ENCODE measurements at places on chromosomes 12 and 14.

- DNase-seq = no peak
Measured at GRCh38 chr12:123898673-123899072, 74.0 kb downstream of the CCDC92 start.

- DNase-seq = no peak
Measured at GRCh38 chr12:124479680-124480468, 87.5 kb downstream of the NCOR2 start.

DNA sequence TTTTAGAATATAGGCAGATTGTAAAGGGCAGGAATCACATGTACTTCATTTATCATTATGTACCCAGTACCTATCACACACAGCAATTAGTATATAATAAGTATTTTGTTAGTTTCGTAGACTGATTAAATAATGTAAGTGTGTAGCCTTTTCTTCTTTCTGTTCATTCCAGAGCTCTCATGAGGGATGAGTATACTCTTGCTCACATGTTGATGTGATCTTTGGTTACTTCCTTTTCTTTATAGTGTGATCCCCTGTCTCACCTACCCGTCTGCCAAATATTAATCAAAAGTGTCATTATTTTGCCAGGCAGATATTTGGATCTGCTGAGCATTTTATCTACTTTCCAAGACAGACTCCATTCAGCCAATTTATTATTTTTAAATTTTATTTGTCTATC is 156.1 kb downstream of the PCNX1 start:
- DNase-seq = no peak

DNA sequence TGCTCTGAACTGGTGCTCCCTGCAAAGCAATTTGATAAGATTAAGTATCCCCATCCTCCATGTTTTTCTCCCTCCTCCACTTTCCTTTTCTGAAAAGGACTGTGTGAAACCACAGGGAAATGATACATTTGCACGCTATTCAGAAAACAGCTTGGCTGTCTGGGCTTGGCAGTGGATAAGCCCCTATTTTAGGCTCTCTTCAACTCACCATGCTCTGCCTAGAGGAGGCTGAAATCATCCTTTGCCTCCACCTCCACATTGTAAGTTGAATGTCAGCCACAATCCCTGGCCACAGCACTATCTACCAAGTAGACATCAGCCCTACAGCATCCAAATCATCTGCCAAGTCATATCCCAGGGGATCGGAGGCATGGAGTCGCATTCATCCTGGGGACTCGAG is 642.3 kb downstream of the RPS29 start:
- DNase-seq = no peak

DNA sequence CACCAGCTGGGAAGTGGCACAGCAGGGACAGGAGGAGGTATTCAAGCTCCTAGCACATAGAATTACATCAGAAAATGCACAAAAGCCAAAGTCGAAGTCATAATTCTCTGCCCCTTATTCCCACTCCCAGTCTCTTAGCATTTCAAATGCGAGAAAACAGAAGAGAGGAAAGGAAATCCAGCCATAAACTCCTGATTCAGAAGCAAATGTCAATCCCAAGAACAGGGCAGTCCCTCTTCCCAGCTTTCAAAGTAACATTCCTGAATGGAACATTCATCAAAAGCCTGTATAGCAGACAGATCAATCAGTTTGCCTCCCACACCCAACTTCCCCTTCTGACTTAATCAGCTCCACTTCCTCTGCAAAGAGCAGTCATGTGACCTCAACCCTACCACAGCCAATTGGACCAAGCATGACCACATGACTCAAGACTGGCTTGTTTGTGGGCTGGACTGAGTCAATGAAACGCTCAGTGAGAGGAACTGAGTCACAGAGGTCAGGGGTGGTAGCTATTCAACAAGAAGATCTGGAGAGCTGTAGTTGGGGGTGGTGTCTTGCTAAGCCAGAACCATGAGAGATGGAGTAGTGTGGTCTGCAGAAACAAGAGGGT is 41.4 kb upstream of the TUNAR start:
- DNase-seq = no peak

DNA sequence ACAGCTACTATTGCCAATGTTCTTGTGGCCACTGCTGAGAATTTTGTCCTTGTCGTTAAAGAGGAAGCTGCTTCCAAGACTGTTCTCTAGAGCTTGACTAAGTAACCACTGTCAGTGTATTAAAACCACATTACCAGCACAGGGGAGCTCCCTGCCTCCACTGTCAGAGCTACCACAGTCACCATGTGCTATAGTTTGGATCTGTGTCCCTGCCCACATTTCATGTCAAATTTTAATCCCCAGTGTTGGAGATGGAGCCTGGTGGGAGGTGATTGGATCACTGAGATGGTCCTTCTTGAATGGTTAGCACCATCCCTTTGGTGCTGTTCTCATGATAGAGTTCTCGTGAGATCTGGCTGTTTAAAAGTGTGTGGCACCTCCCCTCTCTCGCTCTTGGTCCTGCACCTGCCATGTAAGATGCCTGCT is 23.2 kb upstream of the RAP1B start:
- DNase-seq = no peak

- no peak for DNase-seq
Measured at GRCh38 chr12:41339784-41340183, 151.7 kb downstream of the PDZRN4 start.

DNA sequence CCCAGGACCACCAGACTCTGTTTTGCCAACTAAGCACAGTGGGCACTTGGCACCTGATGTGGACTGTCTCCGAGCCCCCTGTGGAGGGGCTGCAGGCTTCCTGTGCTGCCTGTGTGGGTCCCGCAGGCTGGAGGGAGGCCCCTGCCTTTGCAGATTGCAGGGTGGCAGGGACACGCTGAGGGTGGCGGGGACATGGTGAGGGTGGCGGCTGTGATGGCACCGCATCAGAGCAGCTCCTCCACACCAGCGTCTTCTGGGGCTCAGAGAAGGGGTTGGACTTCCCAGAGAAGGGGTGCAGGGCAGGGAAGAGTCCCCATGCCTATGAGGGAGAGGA is 8.1 kb downstream of the ZFYVE21 start:
- DNase-seq = no peak

DNA sequence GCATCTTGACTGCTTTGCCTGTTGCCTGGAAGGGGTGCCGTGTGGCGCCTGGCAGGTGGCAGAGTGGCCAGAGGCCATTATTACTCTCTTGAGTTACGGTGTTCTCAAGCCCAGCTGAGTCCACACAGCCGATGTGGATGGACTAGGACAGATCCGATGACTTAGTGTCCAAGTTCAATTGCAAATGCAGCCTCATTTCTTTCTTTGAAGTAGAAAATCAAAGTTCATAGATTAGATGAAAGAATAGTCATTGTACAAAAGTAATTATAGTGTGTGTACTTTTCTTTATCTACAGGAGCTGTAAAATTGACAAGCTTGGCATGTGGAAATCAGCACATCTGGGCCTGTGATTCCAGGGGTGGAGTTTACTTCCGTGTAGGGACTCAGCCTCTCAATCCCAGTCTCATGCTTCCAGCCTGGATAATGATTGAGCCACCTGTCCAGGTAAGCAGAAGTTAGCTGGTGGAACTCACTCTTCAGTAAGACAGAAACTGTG is 44.7 kb downstream of the ANKRD9 start:
- no peak for DNase-seq

DNA sequence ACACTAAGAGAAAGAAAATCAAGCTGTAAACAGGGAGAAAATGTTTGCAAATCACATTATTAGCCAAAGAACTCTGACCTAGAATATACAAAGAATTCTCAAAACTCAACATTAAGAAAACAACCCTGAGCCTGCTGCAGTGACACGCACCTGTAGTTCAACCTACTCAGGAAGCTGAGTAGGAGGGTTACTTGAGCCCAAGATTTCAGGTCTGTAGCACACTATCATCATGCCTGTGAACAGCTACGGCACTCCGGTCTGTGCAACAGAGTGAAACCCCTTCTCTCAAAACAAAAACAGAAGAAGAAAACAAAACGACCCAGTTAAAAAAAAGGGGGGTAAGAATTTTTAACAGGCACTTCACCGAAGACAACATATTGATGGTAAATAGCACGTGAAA is 20.8 kb downstream of the SAV1 start:
- no peak for DNase-seq

DNA sequence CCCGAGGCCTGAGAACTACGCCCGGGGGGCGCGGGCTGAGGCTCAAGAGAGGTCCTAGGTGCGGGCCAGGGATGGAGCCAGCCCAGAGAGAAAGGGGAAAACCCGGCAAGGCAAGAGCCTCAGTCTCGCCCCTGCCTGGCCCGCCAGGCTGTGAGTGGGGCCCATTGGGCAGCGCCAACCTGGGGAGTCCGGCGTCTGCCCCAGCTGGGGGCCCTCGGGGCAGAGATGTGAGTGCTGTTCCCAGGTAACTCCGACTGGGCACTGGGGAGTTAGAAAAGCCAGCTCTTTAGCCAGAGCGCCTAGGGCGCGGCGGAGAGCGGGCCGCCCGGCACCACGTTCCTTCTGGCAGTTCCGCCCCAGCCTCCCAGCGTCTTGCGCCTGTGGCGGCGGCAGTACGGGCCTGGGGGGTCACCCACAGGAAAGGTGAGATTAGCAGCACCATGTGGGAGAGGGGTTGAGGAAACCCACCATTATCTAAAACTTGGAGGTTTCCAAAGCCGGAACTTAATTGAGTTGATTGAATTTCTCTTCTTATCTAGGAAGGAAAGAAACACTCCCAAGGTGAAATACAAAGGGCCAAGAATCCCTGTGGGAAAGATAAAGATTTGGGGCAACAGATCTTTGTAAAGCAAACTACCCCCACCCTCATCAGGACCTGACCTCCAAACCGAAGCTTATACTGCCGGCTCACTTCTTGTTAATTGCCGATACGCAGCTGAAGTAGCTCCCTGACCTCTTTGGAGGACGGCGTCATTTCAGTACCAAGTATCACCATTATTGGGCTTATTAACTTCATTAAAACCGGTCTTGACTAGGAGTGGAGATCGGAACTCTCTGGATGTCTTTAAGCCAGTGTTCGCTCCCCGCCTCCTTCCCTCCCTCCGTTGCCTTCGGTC is 11.6 kb downstream of the OTX2 start:
- DNase-seq = peak; percentile 74

GRCh38 chr12:1509413-1510052 is 84.8 kb downstream of the FBXL14 start:
- DNase-seq = no peak

- peak; percentile 37 for DNase-seq
Measured at GRCh38 chr14:68634332-68634731, 158.5 kb downstream of the ZFP36L1 start.

GRCh38 chr12:40405419-40405818 is 180.6 kb downstream of the LRRK2 start:
- peak; percentile 13 for DNase-seq

GRCh38 chr12:132660052-132660451 is 27.1 kb downstream of the POLE start:
- DNase-seq = no peak

- no peak for DNase-seq
Measured at GRCh38 chr12:2614341-2614740, 180.4 kb upstream of the FKBP4 start.

DNA sequence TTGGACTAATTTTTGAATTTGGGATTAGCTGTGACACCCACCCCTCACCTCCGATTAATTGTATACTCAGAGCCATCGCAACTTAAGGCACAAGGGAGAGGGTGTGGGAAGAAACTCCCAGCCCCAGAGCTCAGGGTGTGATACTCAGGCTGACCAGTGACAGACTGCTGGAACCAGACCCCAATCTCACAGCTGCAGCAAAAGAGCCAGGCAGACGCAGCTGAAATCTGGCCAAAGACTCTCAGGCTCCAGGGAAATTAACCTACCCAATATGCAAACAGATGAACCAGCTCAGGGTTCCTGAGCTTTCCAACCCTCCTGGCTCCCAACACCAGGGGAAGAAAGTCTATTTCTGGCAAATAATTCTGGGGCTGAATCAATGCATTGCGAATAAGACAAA is 30.5 kb downstream of the ANAPC7 start:
- no peak for DNase-seq

GRCh38 chr14:74670726-74671411 is 42.0 kb downstream of the AREL1 start:
- DNase-seq = no peak

DNA sequence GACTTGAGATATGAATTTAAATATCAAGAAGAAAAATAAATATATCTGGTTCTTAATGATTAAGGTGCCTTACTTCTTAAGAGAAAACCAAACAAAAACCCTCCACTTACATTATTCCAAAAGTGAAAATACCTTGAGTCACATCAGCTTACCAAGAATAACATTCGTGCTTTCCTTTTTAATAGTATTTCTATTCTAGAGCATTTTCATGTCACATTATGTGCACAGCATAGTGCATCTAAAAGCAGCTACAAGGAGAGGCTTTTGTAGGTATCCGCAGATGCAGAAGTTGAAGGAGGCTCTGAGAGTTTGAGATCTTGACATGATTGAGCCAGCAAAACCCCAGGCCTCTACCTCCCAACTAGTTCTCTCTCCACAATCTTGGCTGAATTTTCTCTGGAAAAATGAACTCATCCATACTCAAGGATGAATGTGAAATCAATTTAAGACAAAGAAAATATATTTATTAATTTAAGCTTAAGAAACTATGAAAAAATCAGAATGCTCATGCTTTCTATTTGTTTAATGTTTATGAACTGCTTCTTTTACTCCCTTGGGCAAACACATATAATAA is 275.0 kb downstream of the AKAP6 start:
- DNase-seq = no peak

GRCh38 chr14:102196039-102196901 is 56.6 kb downstream of the WDR20 start:
- DNase-seq = no peak

DNA sequence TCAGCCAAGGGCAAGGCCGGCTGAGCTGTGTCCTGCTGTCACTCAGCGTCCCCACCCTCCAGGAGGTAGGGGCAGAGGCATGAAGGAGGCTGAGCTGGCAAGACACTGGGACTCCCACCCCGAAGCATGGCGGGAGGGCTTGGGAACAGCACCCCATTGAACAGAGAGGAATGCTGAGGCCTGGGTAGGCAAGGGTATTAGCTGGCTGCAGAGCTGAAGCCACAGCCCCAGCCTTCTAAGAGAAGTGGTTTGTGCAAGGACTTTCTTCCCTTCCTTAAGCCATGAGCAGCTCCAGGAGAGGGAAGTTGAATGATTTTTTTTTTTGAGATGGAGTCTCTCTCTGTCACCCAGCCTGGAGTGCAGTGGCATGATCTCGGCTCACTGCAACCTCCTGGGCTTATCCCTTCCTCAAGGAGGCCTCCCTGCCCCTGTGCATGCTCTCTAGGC is 6.6 kb upstream of the CFAP73 start:
- no peak for DNase-seq

DNA sequence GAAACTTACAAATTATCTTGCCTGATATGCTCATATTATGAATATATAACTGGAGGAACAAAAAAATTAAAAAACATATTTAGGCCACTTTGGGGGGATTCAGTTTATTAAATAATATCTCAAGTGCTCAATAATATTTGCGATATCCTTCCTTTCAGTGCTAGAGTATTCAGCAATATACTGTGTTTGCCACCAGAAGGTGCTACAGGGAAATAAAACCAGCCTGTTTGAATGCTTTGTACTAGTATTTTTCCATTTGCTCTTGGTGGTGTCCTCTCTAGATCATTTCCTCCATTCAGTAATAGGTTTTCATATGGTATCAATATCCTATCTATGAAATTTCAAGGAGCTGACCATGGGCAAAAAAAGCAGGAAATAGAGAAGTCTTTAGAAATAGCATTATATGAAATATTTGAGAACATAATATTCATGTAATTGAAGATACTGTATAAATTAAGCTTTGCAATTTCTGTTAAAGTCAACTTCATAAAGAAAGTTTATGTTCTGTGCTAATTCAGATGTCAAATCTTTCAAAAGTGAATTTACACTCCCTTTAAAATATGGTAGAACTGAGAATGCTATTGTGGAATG is 106.2 kb upstream of the NAV3 start:
- no peak for DNase-seq

- no peak for DNase-seq
Measured at GRCh38 chr12:8685051-8685450, 12.7 kb upstream of the RIMKLB start.

GRCh38 chr12:108000111-108000510 is 129.0 kb upstream of the WSCD2 start:
- no peak for DNase-seq
